Activated T-cell treated with anti-CD3 and anti-CD28 coated beads, Interleukin-2, amount 50 U/mL, for 1 hour (primary cell): ENCODE measurements at places on chromosomes 4 and X.

DNA sequence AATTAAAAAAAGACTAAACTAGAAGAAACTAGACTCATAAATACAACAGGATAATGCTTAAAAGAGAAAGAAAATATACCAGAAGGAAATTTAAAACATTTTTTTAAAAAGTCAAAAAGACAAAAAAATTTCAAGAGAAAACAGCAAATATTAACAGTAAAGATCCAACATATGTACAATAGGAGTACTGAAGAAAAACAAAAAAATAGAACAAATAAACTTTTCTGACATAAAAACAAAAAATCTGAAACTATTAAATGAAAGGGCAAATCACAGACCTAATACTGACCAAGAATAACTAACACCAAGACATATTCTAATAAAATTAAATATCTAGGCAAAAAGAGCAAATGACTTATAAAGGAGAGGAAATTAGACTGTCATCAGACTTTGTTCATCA is 11.5 kb downstream of the DNAJB14 start:
- DNase-seq, result no peak

GRCh38 chr4:118270492-118270891 is 82.3 kb downstream of the PRSS12 start:
- no peak for DNase-seq

DNA sequence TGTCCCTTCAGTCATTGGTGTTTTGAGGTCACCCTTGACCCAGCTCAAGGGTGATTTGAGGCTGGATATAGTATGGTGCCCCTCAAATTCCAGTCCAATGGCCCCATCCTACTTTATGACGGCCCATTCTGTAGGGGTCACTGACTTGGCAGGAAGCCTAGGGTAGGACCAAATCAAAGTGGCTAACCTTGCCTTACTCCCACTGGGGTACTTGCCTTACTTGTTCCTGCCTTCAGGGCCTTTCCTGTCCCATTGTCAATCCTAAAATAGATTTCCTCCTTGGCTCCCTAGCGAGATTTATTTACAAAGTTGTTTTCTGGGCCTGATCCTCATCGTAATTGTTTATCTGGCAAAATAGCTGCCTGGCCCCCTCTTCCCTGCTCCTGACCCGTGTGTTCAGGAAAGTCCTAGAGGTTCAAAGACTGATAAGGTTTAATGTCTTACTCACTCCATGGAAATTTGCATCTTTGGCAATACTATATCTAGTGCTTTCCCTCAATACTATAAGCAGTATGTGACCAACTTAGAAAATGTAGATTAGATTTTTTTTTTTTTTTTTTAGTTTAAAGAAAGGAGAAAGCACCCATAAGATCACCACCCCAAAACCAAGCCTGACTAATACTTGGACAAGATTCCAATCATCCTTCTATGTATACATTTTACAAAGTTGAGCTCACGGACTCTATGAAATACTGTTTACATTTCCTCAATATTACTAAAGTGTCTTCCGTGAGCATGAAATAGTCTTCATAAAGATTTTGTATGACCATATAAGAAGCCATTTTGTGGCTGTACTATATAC is 44.8 kb downstream of the MSN start:
- DNase-seq, result no peak

GRCh38 chrX:26914232-26914631 is 548.9 kb downstream of the PPP4R3C start:
- no peak for DNase-seq

DNA sequence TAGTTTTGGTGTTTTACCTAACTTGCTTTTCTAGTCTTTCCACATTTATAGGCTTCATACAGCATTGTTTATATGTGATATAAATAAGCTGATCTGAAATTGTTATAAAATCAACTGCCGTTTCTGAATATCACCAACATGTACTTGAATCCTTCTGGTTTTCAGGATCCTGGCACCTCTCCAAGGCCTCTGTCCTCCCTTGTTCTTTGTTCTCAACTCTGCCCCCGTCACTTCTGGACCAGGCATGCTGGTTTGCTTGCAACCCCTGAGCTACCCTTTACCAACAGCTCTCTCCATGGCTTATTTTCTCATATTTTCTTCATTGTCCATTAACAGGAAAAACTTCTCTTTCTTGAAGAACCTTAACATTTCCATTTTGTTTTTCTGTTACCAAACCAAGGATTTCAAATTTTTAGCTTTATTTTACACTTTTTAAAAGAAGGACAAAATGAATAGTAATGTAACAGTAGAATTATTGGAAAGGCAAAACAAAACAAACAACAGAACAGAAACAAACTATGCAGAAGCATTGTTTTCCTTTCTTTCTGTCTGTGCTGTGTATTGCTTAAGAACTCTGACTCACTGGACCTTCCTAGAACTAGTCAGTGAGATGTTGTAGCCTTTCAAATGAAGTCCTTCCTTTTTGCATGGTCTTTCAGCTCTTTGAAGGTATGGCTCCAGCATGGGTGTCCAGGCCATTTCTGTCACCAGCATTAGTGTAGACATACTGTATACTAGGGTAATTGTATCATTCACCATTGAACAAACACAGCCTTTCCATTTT is 44.8 kb downstream of the BANK1 start:
- no peak for DNase-seq

DNA sequence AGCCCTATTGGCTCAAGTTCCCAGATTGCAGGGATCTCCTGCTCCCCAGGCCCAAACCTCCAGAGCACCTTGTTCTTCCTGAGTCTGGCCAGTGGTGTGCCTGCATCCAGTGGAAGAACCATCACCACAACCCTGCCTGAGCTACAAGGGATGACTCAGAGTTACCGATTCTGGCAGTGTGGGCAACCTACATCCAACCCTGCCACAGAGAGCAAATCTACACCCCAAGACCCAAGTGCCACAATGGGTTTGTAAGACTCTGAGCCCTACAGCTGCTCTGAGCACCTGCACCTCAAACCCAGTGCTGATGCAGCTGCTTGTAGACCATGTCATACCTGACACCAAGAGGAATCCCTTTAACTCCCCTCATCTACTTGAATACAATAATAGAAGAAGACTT is 110.0 kb downstream of the SOWAHB start:
- no peak for DNase-seq

DNA sequence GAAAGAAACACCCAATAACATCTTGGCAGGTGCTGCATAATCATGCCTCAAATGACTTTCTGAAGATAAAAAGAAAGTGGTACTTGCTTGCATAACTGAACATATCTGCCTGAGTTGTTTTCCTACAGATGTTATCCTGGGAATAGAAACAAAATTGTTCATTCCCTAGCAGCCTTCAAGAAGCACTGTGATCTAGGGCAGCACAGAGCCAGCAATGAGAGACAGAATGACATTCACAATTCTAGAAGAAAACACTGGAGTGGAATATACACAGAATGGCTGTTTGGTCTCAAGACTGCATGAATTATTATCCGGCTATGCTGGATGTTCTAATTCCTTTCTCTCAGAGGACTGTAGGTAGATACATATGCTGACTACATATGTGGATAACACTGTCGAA is 790.9 kb downstream of the PDHA2 start:
- DNase-seq, result no peak

GRCh38 chr4:76872556-76872955 is 25.4 kb downstream of the SOWAHB start:
- DNase-seq, result no peak

DNA sequence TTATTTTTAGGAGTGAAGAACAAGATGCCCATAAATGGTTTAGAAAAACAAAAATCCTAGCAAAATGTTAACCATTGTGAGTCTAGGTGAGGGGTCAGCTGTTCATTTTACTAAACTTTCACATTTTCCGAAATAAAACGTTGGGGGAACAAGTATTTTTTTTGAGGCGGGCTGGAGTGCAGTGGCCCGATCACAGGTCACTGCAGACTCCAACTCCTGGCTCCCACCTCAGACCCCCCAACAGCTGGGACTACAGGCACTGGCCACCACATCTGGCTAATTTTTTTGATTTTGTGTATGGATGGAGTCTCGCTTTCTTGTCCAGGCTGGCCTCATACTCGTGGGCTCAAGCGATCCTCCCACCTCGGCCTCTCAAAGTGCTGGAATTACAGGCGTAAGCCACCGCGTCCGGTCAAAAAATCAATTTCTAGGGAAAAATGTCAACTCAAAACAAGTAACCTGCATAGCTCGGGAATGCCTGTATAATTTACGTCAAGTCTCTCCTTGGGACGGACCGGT is 742 bp upstream of the TAF1 start:
- no peak for DNase-seq

- no peak for DNase-seq
Observed at GRCh38 chr4:136056748-136057147, 1475.5 kb downstream of the PCDH18 start.

DNA sequence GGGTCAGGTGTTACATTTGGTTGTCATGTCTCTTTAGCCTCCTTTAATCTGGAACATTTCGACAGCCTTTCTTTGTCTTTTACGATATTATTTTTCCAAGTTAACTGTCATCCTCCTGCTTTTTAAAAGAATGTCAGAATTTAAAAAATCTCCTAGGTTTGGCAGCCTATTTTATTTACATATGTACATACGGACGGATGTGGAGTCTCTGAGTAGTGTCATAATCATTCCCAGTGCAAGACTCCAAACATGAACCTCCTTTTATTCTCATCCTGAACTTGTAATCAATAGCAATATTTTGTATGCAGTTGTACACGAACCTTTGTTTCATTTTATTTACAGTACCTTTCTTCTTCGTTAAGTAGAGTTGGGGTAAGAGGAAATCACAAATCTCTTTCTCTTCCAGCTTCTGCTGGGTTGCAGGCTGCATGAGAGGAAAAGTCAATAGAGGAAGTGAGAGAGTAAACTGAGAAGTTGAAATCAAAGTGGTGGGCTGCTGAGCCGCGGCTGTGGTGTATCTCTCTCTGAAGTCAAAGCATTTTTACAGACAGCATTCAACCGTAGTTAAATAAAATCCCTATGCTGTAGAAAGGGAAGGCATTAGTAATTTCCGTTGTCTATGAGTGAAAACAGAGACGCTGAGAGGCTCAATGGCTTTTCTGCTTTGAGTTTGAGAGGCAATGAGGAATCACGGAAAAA is 53.9 kb upstream of the RPS6KA3 start:
- DNase-seq, result peak; percentile 20

- DNase-seq, result peak; percentile 49
Observed at GRCh38 chrX:107712231-107713202, 63.1 kb downstream of the TSC22D3 start.

DNA sequence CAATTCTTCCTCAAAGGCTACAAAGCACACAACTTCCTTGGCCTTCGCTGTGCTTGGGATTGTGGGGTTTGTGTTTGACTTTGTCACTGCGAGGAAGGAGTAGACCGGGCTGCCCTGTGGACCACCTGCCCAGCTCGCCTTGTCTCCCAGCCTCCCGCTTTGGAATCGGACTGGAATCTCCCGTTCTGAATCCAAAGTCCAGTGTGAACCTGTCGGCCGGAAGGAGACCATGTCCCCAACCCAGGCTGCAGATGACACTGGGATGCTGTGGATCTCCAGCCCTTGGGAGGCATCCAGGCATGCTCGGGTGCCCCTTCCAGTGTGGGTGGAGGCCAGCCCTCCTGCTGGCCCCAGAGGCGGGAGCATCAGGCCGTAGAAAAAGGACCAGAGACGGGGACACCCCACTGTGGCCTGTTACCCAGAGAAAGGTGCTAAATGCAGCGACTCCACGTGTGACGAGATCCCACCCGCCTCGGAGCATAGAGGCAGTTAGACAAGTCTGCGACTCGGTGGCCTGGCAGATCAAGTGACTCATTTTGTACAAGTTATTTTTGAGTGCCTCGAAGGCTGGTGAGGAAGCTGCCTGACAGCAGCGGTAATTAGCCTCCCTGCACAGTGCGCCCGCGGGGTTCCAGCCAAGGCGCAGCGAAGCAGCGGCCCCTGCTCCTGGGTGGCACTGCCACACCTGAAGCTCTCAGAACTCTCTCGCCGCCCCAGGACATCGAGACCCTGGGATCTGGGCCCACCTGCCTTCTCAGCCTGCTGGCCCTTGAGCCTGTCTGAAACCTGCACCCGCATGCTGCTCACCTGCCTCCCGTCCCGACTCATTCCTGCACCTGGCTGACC is 57.5 kb downstream of the ADRA2C start:
- no peak for DNase-seq

GRCh38 chr4:102678107-102678506 is 82.7 kb downstream of the MANBA start:
- no peak for DNase-seq

- DNase-seq, result no peak
Observed at GRCh38 chr4:7649411-7649740, 214.6 kb upstream of the PSAPL1 start.

GRCh38 chr4:127134490-127134889 is 498.3 kb upstream of the INTU start:
- no peak for DNase-seq

GRCh38 chr4:71604785-71605184 is 179.1 kb downstream of the GC start:
- DNase-seq, result no peak

- DNase-seq, result no peak
Observed at GRCh38 chrX:19555236-19555635, 39.9 kb upstream of the MAP3K15 start.

- DNase-seq, result no peak
Observed at GRCh38 chr4:155602351-155603140, 64.1 kb upstream of the GUCY1A1 start.

DNA sequence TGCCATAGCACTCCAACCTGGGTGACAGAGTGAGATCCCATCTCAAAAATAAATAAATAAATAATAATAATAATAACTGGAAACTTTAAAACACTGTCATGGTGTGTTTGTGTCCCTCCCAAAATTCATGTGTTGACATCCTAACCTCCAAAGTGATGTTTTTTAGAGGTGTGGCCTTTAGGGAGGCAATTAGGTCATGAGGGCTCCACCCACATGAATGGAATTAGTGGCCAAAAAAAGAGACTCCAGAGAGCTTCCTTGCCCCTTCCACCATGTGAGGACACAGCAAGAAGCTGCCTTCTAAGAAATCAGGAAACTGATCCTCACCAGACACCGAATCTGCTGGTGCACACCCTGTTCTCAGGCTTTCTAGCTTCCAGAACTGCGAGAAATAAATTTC is 23.8 kb upstream of the RAPGEF2 start:
- no peak for DNase-seq

DNA sequence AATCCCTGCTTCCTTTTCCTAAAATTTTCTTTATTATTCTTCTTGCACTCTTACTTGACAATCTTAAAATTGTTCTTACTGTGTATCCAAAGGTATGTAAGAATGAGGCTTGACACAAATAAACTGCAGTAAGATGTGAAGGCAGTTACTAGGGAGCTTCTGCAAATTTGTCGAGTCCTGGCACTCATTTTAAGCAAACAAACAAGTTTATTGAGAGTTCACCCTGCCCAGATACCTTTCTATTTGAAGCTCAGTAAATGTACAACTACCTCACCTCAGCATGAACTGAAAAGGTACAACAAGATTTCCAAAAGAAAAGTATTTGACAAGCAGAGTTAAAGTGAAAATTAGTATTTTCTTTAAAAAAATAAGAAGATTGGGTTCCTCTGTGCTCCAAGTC is 13.3 kb upstream of the SYTL4 start:
- DNase-seq, result no peak

DNA sequence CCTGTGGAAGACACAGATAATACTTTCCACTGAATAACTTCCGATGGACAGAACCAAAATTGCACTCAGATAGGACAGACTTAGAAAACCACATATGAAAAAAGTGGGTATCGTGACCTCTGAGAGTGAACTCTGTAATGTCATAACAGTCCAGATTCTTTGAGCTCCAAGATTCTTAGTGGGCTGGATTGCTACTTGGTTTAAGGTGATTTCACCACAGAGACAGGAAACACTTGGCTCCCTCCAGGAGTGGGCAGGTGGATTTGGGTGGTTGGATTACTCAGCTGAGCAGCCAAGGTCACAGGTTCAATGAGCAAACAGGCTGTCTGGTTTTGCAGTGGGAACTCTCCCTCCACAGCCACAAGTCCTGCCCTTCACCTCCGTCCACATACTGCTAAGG is 126.0 kb downstream of the AFAP1 start:
- no peak for DNase-seq

- DNase-seq, result no peak
Observed at GRCh38 chr4:19992471-19993093, 259.1 kb upstream of the SLIT2 start.
